Smooth muscle cell of bladder (primary cell): ENCODE measurements at places on chromosomes 3 and 15. TPM values are rescaled to one million over a fixed set of nuclear protein-coding genes. Genes with fewer than 3 reads are reported as not detected.

Gene SOX2
- total RNA-seq = not detected in 2 replicates

Gene RPL32
- total RNA-seq = 2,212 and 2,795 TPM in 2 replicates

Gene GPR156
- 0.14 and 0.37 TPM in 2 replicates for total RNA-seq

Gene COL7A1
- total RNA-seq = 31.6 and 46.1 TPM in 2 replicates

Gene KBTBD12
- total RNA-seq = not detected in 2 replicates

Gene GADL1
- total RNA-seq = not detected in 2 replicates

Gene OR4M2
- total RNA-seq = not detected in 2 replicates

Gene NR2E3
- 0.14 and 0.18 TPM in 2 replicates for total RNA-seq

Gene ADGRG7
- not detected in 2 replicates for total RNA-seq

Gene C3orf85
- not detected in 2 replicates for total RNA-seq

Gene MESD
- 18.2 and 20.1 TPM in 2 replicates for total RNA-seq

Gene IMPG2
- 0.14 and 0.18 TPM in 2 replicates for total RNA-seq

Gene CD200
- total RNA-seq = 4.0 and 4.8 TPM in 2 replicates

Gene ATP13A4
- total RNA-seq = 0.18 and 0.28 TPM in 2 replicates

Gene TMEM207
- total RNA-seq = not detected in 2 replicates

Gene CMTM8
- total RNA-seq = not detected in 2 replicates
